ENCODE measurements at places on chromosomes 1 and 21.

GRCh38 chr1:201515062-201515750 is 8.3 kb upstream of the CSRP1 start:
- no peak for DNase-seq

DNA sequence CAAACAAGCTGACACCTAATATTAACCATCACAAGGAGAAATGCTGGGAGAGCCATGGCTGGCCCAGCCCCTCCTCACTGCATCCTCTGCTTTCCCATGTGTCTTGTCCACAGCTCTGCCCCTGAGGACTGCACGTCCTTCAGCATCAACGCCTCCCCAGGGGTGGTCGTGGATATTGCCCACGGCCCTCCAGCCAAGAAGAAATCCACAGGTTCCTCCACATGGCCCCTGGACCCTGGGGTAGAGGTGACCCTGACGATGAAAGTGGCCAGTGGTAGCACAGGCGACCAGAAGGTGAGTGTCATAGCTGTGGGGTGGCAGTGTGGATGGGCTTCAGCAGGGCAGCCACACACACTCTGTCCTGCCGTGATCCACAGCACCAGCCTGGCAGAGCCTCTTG is 22.9 kb downstream of the PADI4 start:
- DNase-seq, result no peak

DNA sequence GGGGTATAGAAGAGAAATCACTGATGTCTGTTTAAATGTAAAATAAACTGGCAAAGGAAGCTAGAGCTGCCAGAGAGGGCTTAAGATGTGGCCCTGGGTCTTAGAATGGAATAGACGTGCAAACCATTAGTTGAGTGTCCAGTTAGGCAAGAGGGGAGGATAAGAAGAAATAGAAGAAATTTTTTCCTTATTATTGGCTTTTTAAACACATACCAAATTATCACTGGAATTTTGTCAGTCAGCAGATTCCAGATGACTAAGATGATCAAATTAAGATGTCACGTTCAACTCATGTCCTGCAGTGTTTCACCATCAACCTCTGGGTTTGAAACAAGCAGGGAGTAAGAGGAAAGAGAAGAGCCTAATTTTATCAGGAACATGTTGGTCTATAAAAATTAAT is 71.6 kb upstream of the C1orf21 start:
- no peak for DNase-seq

GRCh38 chr1:98197356-98197755 is 276.5 kb upstream of the DPYD start:
- no peak for DNase-seq

GRCh38 chr21:46153247-46154154 is 1.9 kb downstream of the FTCD start:
- DNase-seq, result no peak

DNA sequence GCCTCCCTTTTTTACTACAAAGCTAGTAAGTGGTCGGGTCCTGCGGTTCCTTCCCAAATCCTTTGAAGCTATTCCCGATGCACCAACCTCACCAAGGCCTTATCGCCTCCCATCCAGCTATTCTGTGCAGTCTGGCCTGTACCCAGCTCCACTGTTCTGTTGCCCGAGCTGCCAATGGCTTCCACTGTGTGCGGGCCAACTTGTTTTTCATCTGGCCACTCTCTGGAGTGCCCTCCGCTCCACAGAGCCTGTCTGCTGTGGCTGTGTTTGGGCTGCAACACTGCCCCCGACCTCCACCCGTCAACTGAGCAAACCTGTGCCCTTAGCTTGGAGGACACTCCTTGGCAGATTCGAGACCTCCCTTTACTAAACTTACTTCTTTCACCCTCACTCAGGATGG is 125.0 kb downstream of the KIAA0319L start:
- DNase-seq, result no peak

DNA sequence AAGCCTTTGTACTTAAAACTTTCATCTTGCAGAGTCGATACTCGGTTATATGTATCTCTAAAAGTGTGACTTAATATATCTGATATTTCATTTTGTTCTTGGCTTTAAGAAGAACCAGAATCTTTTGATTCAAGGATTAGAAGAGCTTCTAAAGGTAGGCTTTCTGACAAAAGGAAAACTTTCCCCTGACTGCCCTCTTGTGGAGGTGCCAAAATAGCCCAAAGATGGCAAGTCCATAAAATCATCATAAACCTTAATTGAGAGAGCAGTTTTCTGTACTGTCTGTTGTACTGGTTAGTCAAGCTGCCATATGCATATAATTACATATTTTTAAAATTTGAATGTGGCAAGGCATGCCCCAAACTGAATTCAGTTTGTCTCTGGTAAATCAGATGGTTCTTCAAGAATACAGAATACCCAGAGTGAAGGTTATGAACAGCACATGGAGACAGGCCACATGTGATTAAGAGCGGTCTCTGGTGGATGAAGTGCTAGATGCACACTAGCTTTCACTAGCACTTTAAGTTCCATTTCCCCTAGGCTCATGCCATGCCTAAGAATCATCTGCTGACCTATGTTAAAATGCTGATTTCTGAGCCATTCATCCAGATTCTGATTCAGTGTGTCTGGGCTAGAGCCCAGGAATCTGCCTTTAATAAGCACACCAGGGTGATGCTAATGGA is 27.7 kb upstream of the ELAVL4 start:
- no peak for DNase-seq

- no peak for DNase-seq
Observed at GRCh38 chr1:1943834-1944570, 24.9 kb upstream of the TMEM52 start.

- no peak for DNase-seq
Observed at GRCh38 chr1:217553949-217554509, 76.9 kb downstream of the GPATCH2 start.

DNA sequence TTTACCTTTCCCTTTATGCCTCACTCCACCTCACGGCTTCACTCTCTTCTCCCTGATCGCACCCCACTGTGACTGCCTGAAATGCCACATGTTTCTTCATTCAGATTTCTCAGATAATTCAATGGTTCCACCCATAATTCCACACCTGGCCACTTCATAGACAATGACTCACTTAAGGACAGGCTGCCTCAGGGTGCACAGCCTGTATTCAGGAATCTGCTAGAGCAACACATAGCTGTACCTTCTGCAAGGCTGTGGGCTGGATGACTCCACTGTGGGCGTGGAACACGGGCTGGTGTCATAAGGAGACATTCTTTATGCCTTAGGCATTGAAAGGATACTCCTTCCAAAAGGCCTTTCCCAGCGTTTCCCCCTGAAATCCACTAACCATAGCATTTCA is 36.1 kb downstream of the L1TD1 start:
- DNase-seq, result peak; percentile 50

- DNase-seq, result no peak
Observed at GRCh38 chr1:165816157-165816556, 11.3 kb upstream of the UCK2 start.

DNA sequence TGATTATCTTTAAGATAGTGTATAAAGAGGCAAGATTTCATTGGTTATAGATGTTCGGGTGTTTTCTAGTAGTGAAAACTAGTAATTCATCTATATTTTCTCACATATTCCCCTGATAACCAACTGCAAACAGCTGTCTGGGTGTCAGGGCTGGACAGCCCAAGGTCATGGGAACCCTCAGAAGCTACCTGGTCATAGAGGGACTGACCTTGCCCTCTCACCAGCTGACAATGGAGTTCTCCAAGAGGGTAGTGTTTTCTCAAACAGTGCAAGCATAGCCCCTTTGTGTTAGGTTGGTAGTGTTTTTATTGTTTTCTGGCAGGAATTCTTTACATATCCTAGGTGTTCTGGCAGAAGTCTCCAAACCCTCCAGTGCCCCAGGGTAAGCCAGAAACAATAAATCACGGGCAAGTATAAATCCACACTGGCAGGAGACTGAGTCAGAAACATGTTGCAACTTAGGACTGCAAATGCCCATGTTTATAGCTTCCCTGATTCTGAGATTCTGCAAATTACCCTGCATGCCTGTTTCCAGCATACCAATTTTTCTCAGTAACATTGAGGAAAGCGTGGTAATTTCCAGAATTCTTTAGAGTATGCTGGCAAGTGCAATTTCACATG is 82.8 kb upstream of the ATP1A1 start:
- no peak for DNase-seq

DNA sequence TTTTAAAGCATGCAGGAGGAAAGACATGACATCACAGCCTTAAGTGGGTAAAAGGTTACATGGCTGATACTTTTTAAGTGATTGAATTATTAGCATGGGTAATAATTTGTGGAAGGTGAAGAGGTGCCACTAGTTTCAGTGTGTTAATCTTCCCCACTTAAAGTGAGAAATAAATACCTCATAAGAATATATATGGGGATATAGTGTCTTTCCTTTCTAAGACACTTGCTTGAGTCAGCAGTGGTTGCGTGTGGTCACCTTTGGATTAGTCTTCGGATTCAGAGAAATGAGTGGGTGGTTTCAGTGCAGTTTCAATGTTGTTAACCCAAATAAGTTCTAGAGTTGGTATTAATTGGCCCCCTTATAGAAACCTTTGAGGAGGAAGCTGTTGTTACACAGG is 94.1 kb downstream of the ADGRL2 start:
- DNase-seq, result no peak

DNA sequence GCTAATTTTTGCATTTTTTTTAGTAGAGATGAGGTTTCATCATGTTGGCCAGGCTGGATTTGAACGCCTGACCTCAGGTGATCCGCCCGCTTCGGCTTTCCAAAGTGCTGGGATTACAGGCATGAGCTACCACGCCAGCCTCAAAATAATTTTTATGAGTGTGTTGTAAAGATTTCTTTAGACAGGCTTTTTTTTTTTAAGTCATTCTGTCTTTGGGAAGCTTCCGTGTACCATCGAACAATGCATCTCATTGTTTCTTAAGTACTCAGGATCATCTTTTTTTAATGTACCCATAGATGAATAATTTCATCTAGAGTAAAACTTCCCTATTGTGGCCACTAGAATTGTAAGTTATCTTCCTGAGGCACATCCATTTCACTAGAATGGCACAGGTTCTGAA is 19.6 kb upstream of the SDC3 start:
- no peak for DNase-seq

- no peak for DNase-seq
Observed at GRCh38 chr1:47950471-47950870, 46.7 kb downstream of the TRABD2B start.

DNA sequence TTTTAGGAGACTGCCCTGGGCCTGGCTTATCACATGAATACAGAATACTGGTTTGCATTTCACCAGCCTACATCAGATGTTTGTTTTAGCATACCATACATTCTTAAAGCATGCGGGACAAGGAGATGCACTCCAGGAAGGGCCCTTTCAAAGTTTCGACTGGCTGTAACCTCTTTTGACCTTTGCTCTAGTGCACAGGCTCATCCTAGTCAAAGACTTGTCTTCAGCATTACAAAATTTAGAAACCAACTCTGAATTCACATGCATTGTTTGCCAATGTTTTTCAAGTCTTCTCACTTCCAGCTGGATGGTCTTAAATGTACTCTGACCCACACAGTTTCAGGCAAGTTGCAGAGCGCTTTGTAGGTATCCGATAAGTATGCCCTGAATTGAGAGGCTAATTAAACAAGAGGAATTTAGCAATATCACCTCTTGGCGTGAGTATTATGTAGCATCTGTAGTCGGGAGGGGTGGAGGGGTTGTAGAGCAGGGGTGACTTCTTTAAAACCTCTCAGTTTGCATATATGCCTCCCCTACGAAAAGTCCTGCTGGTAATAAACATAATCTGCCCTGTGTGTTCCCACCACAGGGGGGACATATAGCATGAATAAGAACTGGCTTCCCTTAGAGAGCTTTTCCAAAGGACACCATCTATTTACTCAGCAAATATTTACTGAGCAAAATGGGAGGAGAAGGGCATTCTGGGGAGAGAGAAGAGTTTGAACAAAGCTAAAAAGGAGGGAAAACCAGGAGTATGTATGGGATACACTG is 24.4 kb upstream of the AHCYL1 start:
- peak; percentile 49 for DNase-seq

DNA sequence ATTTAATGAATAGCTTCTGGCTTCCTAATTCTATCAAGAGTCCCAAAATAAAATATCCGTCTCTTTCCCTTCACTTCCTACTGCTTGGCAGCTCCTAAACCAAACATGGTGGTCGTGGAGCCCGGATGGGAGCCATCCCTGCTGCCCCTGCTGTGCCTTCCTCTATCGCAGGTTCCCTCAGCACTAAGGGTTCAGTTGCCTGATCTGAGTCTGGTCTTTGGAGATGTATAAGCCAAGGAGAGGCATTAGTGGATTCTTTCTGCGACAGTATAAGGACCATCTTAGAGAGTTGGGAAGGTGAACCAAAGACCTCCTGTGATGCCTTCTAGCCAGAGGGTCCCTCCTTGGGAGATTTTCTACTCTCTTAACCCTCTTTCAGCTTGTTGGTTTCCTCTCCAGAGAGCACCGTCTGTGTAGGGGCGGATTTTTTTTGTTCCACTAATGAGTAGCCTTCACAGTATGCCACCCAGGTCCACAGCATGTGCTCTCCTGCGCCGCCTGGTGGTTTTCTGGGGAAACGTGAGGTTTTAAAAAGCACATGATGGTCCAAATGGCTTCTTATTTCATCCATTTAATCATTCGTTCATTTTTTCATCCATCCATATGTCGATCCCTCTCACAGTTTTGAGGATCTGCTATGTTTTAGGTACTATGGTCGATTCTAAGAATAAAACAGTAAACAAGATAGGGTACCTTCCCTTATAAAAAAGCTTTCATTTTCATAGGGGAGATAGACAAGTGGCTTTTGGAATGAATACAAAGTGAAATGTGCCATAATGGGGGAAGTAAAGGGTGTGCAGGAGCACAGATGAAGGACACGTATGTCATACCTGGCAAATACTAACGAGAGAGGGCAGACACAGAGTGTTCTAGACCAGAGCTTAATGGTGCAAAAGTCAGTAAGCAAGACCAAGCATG is 71.0 kb downstream of the NFASC start:
- DNase-seq, result no peak

DNA sequence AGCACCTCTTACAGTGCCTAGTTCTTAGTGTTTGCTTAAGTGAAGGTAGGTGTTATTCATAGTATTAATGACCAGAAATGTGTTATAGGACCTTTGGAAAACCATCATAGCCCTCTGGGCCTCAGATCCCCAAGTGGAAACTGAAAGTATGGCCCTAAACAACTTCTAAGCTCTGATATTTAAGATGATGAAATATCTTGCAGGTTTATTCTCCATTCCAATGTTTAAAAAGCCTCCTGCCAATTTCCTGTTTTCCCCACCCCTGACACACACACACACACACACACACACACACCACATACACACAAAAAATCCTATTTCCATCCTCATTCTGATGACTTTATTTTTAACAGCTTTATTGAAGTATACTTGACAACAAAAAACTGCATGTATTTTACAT is 108.2 kb downstream of the DIRAS3 start:
- no peak for DNase-seq
